ENCODE measurements at places on chromosomes 4 and X.

GRCh38 chrX:19747652-19748610, 139.5 kb downstream of the SH3KBP1 start:
- no peak for DNase-seq

GRCh38 chrX:13263560-13264251, 56.1 kb downstream of the ATXN3L start:
- no peak for DNase-seq

DNA sequence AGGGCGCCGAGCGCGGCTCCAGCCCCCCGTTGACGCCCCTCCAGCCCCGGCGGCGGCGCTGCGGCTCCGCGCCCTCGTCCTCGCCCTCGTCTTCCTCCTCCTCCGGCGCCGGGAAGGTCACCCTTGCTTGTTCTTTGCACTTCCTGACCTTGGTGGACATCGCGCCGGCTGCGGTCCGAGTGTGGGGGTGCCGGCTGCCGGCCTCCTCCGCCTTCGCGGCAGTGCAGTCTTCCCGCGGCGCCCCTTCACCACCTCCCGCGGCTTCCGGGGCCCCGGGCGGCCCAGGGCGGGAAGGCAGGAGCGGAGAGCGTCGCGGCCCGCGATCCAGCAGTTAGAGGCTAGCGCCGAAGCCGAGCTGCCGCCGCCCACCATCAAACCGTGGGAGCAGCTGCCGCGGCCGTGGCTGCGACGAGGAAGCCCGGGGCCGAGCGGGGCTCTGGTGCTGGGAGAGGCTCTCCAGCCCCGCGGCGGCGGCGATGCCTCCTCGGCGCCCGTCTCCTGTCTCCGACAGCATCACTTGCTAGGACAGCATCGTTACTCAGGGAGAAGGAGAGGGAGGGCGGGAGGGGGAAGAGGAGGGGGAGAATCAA, at the start of gene TRPC3:
TRPC3 (minus strand) TSS at position 540 of the 590 bp plus-strand sequence; CDS start at position 160, 380 bp downstream.
- no peak for DNase-seq

DNA sequence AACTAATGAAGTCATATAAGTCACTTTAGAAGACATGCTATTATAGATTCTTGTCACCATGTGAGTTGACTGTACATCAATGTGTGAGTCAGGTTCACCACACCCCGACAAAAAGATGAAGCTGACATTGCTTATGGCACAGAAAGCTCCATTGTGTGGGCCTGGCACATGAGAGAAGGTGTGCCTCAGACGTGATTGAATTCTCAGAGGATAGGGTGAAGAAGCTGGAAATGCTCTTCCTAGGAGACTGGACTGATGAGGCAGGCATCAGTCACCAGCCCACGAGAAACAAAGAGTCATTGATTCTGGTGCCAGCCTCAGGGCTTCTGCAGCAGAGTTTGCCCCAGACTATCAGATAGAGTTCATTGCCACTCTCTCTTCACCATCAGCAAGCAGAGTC, 35.9 kb upstream of the LRAT start:
- no peak for DNase-seq

DNA sequence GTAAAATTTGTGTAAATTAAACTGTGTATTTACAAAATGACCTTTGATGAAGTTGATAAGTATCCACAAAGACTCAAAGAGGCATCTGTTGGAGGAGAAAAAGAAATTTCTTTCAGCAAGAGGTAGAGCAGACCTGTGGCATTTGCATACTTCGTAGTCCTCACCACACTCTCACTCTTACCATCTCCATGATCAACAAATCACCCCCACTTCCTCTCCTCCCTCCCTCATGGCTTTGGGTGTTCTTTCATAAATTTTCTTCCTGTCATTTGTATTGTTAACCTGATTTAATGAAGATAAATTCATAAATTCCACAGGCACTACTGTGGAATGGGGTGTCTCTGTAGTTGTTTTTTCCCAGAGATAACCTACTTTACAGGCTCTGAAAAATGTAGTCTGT, 366.5 kb downstream of the ZNF674 start:
- DNase-seq: no peak

DNA sequence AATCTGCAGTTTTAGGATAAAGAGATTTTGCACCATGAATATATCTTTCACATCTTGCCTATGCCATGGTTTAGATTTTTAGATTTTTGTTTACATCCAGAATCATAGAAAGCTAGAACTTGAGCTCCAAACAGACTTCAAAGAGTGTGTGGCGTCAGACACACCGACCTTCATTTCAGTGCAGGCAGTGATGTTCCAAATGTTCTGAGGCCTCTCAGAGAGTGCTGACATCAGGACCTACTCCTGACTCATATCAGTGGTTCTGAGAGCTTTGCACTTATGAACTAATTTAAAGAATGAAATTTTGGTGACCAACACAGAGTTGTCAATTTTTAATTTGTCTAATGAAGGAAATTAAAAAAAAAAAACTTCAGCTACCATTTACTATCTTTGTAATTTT, 18.3 kb downstream of the CXCR3 start:
- DNase-seq: no peak

DNA sequence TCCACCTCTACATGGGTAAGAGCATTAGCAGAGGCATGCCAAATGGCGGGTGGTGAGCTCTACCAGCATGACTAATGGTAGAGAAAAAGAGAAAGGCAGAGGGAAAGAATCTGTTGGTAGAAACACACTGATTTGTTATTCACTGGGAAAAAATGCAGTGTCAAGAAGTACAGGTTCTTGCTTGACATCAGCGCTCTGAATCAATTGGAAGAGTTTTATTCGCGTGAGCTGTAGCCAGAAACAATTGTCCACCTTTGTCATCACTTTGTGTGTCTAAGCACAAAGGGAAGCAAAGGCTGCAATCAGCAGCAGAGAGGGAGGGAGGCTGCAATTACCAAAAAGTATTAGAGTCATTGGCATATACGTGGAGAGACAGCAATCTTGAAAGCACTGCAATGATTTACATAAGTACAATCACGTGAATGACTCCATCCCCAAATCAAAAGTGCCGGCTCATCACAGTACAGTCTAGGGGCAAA, 67.7 kb upstream of the HS3ST1 start:
- no peak for DNase-seq

GRCh38 chr4:151143811-151144210, 44.4 kb downstream of the RPS3A start:
- DNase-seq: no peak

DNA sequence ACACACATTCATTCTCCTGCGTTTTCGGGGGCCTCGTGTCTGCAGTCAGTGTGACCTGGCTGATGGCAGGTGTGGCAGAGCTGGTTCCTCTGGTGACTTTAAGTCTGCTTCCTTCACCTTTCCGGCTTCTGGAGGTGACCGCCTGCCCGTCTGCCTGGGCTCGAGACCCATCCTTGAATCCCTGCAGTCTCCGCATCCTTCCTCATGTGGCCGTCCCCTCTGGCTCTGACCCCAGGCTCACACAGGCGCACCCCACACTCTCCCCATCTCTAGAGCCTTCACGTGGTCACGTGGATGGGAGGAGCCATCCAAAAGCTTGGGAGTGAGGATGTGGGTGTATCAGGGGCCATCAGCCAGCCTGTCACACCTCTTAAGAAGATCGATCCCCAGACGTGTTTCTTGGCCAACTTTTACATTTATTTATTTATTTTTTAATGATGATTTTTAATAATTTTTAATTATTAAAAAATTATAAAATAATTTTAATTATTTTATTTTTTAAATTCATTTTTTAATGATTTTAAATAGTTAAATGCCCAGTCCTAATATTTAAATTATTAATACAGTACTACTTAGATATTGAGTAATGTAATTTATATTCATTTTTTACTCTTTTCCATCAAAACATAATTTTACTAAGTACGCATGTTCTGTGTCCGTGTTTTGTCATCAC, 20.9 kb downstream of the RGS12 start:
- DNase-seq: no peak

DNA sequence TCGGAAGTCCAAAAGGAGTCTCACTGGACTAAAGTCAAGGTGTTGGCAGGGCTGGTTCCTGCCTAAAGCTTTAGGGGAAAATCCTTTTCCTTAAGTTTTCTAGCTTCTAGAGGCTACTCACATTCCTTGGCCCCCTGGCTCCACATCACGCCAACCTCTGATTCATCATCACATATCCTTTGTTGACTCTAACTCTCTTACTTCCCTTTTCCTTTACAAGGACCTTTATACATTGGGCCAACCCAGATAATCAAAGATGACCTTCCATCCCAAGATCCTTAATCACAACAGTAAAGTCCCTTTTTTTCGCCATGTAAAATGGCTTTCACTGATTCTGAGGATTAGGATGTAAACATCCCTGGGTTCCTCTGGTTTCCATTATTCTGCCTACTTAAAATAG, 146.4 kb upstream of the DCAF8L1 start:
- no peak for DNase-seq

- DNase-seq: no peak
Measured at GRCh38 chr4:162341533-162341932, 177.7 kb upstream of the FSTL5 start.

DNA sequence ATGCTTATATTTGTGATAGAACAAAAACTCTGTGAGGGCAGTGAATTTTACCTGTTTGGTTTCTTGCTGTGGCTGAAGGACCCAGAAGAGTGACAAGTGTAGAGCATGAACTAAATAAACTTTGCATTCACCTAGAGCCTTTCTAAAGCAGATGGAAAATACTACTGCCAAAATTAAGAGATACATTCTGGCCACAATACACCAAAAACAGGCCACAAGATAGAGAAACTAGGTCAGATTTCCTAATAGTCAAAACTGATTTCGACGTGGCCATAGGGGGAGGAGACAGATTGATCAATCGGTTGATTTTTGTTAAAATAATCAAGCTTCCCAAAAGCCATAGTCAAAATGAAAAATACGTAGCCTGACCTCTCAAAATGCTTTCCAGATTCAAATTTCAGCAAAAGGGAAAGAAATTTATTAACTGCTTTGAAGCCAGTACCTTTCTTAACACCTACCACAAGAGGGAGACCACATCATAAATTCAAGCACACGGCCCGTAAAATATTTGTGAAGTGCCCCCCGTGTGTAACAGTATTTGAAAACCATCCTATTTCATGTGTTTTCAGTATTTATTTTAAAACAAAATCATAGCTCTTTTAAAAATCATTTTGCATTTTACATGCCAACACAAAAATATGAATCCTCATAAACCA, 132.4 kb downstream of the CORIN start:
- DNase-seq: peak; percentile 44

GRCh38 chr4:7169134-7169533, 23.2 kb upstream of the SORCS2 start:
- DNase-seq: no peak

DNA sequence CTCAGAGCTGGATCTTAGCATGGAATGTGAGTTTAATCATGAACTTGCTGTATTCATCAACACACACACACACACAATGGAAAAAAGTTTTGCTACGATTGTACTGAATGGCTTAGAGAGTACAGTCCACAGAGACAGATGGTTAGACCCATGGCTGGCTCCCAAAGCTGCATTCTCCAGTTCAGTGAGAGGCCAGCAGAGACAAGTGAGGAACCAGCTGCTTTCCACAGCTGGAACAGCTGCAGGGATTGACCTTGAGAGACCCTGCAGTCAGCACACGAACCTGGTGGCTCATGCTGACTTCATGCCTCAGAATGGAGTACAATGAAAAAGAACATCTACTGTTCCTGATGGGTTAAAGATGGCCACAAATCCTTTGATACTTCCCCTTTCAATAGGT, 94.5 kb downstream of the DHX15 start:
- no peak for DNase-seq

DNA sequence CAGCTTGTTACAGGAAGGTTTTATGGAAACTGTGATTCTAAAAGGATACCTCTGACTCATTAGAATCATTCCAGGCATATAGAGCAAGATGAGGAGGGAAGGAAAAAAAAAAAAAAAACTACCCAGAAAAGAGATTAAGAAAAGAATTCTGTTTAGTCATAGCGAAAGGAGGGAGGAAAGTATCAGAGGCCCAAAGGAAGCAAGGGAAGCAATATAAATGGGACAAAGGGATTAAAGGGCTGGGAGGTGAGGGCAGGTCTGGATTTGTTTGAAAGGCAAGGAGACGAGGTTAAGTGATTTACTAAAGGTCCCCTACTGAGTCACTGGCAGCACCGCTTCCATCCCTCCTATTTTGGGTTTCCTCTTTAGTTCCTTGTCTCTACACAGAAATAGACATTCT, 88.6 kb upstream of the IL1RAPL1 start:
- peak; percentile 89 for DNase-seq

DNA sequence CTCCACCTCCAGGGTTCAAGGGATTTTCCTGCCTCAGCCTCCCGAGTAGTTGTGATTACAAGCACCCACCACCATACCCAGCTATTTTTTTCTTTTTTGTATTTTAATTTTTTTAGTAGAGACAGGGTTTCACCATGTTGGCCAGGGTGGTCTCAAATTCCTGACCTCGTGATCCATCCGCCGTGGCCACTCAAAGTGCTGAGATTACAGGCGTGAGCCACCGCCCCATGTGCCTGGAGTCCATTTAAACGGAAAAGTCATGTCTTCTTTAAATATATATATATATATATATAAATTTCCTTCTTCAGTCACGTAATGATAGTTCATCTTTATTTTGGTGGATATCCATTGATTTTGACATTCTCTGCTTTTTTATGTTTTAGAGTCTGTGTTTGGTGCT, 264.0 kb upstream of the PITX2 start:
- no peak for DNase-seq

DNA sequence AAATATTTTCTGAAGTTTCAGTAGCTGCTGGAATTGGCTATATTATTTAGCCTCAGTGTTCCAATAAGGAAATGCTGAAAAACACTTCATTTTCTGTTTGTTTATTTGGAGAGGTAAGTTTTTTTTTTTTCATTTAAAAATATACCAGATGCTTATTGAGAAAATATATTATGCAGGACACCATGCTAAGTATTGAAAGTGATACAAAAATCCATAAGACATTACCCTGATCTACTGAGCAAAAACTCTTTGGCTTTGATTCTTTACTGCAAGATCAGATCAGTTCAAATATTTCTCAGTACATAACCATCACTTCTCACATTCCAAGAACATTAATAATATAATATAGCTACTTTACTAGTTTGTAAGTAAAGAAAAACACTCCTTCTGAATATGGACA, 123.4 kb upstream of the PACRGL start:
- DNase-seq: no peak

DNA sequence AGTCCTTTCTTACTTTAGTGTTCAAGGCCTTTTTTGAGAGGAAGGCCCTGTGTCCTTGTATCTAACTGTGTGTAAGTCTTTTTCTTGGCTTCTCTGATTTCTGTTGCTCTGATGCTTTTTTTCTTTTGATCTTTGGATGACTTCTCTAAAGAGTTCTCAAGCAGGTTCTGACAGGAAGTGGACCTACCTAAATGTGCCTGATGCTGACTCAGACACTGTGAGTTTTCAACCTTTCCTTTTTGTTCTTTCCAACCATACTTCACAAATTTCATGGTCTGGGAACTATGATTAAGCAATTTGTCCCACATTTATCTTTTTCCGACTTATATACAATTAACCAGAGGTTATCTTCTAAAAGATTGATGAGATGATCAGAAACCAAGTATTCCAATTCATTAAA, 96.5 kb downstream of the SYTL5 start:
- no peak for DNase-seq

DNA sequence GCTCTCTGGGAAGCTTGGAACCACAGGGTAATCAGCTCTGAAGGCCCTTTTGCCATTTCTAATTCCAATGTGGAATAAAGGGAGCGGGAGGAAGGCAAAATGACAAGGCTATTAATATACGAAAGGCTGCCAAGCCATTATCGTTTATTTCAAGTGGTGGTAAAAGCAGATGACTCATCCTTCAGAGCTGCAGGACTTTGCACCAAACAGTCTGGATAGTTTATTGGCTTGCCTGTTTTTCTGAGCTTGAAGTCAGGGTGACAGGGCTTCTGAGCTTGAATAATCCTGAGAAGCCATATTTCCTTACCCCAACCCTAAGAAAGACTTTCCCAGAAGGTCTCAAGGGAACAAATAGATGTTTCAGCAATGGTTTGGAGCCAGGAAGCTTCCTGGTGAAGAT, 7.7 kb upstream of the GABRE start:
- DNase-seq: no peak

GRCh38 chr4:97998203-97998602, 145.1 kb downstream of the STPG2 start:
- DNase-seq: no peak
